ENCODE measurements at places on chromosomes 2 and 18.

DNA sequence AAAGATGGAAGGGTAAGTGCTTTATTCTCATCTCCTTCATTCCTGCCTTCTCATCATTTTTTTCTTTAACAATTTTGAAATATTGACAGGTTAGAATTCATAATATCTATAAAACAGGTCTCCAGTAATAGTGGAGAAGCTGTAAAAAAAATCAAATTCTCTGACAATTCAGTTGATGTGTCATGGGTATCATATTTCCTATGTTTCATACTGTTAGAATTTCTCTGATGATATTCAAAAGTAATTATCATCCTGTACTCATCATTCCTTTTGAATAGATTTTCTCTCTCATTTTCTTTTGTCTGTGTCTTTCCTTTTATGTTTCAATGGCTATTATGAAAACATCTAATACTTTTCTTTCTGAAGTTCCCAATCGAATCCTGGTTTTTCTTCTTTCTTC is 97.7 kb downstream of the CPS1 start:
- no peak for DNase-seq

- DNase-seq, result no peak
These were observed 148.8 kb downstream of the SMAD7 start for GRCh38 chr18:48801728-48802542.

GRCh38 chr2:12717191-12718014 is 667 bp downstream of the TRIB2 start:
- DNase-seq, result no peak

- DNase-seq, result no peak
These were observed 376.6 kb downstream of the PTH2R start for GRCh38 chr2:208783184-208783583.

- no peak for DNase-seq
These were observed 59.0 kb upstream of the KLHL14 start for GRCh38 chr18:32831781-32832180.

Data from SIG-M5 (cell line).